Calu3 (cell line): ENCODE measurements at places on chromosomes 2 and 18. TPM values are rescaled to one million over a fixed set of nuclear protein-coding genes. Genes with fewer than 3 reads are reported as not detected.

DNA sequence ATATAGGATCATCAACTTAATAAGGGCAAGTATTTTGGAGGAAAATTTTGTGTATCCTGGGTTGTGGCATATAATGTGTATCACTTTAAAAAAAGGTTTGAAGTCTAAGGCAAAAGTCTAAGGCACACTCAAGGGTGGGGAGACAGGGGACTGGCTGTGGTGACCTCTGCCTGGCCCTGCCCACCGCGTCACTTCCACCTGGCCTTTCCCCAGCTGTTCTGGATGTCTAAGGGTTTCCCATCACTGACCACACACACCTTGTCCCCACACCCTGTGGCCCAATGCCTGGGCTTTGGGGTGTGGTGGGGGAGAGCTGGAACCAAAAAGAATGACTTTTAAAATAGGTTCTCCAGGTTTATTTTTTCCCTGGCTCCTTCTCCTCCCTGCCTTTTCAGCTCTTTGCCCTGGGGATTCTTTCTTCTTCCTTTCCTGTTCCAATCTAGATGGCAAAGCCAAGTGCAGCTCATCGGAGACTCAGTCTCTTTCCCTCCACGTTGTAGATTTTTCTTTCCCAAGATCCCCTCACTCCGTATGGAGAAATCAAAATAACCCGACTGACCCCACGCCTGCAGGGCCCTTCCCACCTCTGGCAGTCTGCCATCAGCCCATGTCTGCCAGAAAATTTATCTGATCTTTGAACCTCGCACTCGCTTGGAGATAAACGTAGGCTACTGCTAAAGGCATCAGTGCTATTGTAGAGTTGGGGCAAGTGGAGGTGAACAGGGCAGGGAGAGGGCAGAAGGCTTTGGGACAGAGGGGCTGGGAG is 257.2 kb downstream of the DYSF start:
- H3K27me3 ChIP-seq: peaks cover 35% of the 10 kb centered on the region
- no peak overlapping the region for H3K4me3 ChIP-seq
- H3K4me1 ChIP-seq: no peaks in the 10 kb centered on the region

Gene SP140
- 10.9 and 13.0 TPM in 2 replicates for total RNA-seq

- H3K27ac ChIP-seq: no peak overlapping the region
- no peak for DNase-seq
- no peaks in the 10 kb centered on the region for H3K36me3 ChIP-seq
These were observed 21.0 kb upstream of the EDAR start for GRCh38 chr2:109009920-109010610.

Gene DNAJC5G
- total RNA-seq: not detected in 2 replicates

GRCh38 chr2:75751824-75752468 is 41.2 kb upstream of the GCFC2 start:
- H3K4me3 ChIP-seq: no peak overlapping the region
- H3K36me3 ChIP-seq: no peaks in the 10 kb centered on the region
- peaks cover 9% of the 10 kb centered on the region for H3K27me3 ChIP-seq
- no peaks in the 10 kb centered on the region for H3K4me1 ChIP-seq
- H3K27ac ChIP-seq: no peak overlapping the region

Gene C1GALT1C1L
- total RNA-seq: 1.3 and 1.5 TPM in 2 replicates

Gene RUFY4
- 0.21 and 2.6 TPM in 2 replicates for total RNA-seq

DNA sequence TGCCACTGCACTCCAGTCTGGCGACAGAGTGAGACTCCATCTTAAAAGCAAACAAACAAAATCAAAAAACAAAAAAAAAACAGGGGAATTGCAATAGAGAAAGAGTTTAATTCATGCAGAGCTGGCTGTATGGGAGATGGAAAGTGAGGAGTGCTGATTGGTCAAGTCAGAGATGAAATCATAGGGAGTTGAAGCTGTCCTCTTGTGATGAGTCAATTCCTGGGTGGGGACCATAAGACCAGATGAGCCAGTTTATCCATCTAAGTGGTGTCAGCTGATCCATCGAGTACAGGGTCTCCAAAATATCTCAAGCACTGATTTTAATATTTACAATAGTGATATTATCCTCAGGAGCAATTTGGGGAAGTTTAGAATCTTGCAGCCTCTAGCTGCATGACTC is 45.3 kb downstream of the FRZB start:
- H3K27ac ChIP-seq: no peak overlapping the region
- H3K4me1 ChIP-seq: no peaks in the 10 kb centered on the region
- H3K4me3 ChIP-seq: no peak overlapping the region
- no peaks in the 10 kb centered on the region for H3K27me3 ChIP-seq

- no peak for DNase-seq
- H3K4me3 ChIP-seq: no peak overlapping the region
- no peak overlapping the region for H3K27ac ChIP-seq
- H3K27me3 ChIP-seq: no peaks in the 10 kb centered on the region
- peaks cover 35% of the 10 kb centered on the region for H3K36me3 ChIP-seq
These were observed 3.6 kb downstream of the MZT2A start for GRCh38 chr2:131488306-131489205.

- no peak for DNase-seq
- H3K27ac ChIP-seq: no peak overlapping the region
- H3K36me3 ChIP-seq: no peaks in the 10 kb centered on the region
- no peaks in the 10 kb centered on the region for H3K4me1 ChIP-seq
These were observed 23.2 kb downstream of the AFF3 start for GRCh38 chr2:100119235-100119634.

- no peak overlapping the region for H3K4me3 ChIP-seq
- no peaks in the 10 kb centered on the region for H3K36me3 ChIP-seq
- DNase-seq: no peak
- no peaks in the 10 kb centered on the region for H3K27me3 ChIP-seq
- peaks cover 35% of the 10 kb centered on the region for H3K4me1 ChIP-seq
These were observed 19.0 kb upstream of the NPAS2 start for GRCh38 chr2:100800915-100801314.

GRCh38 chr2:24912986-24913385 is 7.1 kb downstream of the ADCY3 start:
- peaks cover 11% of the 10 kb centered on the region for H3K36me3 ChIP-seq
- H3K4me1 ChIP-seq: peaks cover 10% of the 10 kb centered on the region
- no peak for DNase-seq
- H3K4me3 ChIP-seq: no peak overlapping the region
- H3K27me3 ChIP-seq: no peaks in the 10 kb centered on the region

GRCh38 chr2:70460333-70460732 is 93.3 kb downstream of the TGFA start:
- H3K4me3 ChIP-seq: no peak overlapping the region
- no peak overlapping the region for H3K27ac ChIP-seq
- no peaks in the 10 kb centered on the region for H3K27me3 ChIP-seq
- DNase-seq: no peak
- peaks cover 31% of the 10 kb centered on the region for H3K36me3 ChIP-seq

Gene KCNE4
- not detected in 2 replicates for total RNA-seq

- H3K4me3 ChIP-seq: peak overlapping the region; percentile 54
- peaks cover 35% of the 10 kb centered on the region for H3K36me3 ChIP-seq
- no peaks in the 10 kb centered on the region for H3K27me3 ChIP-seq
- H3K4me1 ChIP-seq: peaks cover 81% of the 10 kb centered on the region
These were observed 28.6 kb downstream of the TGFA start for GRCh38 chr2:70525032-70525431.

DNA sequence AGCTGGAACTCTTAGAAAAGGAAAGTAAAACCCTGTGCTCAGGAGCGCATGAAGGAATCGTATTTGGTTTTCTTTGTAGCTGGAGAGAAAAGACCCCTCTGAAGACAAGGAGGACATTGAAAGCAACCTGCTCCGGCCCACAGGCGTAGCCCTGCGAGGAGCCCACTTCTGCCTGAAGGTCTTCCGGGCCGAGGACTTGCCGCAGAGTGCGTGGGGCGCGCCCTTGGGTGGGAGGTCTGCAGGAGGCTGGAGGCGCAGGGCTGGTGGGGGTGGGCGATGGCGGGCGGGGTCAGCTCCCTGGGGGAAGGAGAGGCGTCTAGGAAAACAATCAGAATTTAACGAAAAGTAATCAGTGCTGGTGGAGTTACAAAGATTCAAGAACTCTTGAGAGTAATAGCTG is 72.8 kb downstream of the DYSF start:
- H3K36me3 ChIP-seq: no peaks in the 10 kb centered on the region
- H3K27me3 ChIP-seq: peaks cover 68% of the 10 kb centered on the region
- H3K27ac ChIP-seq: no peak overlapping the region
- no peak overlapping the region for H3K4me3 ChIP-seq
- DNase-seq: no peak

- peaks cover 63% of the 10 kb centered on the region for H3K27me3 ChIP-seq
- H3K27ac ChIP-seq: no peak overlapping the region
- DNase-seq: no peak
- H3K4me3 ChIP-seq: no peak overlapping the region
These were observed 269.4 kb downstream of the LOXHD1 start for GRCh38 chr18:46387441-46388131.

DNA sequence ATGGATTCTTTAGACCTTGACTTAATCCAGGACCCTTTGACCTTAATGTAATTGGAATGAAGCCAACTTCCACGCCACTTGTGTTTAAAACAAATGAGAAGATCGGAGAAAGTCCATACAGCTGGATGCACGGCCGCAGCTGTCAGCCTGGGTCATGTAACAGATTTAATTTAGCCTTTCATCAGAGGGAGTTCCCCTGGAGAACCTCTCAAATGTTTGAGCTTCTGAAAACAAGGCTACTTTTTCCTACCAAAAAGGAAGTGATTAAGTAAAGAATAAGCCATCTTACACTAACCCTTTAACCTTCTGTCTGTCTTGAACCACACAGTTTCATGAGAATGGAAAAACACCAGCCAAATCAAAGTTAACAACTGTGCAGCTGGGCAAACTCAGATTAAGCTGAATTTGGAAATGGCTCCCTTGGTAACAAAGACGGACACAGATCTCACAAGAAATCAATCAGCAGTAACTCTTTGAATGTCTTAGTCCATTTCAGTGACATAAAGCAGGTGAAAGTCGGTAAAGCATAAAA is 103.6 kb downstream of the DOCK10 start:
- H3K27me3 ChIP-seq: no peaks in the 10 kb centered on the region
- no peaks in the 10 kb centered on the region for H3K4me1 ChIP-seq
- H3K27ac ChIP-seq: no peak overlapping the region
- DNase-seq: no peak

DNA sequence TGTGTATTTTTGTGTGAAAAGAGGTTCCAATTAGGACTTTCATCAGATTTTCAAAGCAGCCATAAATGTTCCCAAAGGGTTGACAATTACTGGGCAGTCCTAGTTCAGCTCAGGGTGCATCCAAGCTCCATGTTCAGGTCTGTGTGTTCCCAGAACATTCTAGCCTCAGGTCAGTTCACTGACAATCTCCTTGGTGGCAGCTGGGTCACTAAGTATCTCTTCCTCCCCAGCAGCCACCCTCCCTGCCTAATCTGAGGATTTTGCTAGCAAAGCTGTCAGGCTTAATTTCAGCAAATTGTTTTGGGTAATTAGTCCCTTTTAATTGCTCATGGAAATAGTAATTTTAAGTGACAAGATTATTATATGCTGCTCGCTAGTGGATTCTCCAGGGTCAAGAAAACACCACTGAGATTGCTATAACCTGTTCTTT is 29.8 kb downstream of the UPP2 start:
- H3K4me1 ChIP-seq: peaks cover 74% of the 10 kb centered on the region
- H3K36me3 ChIP-seq: peaks cover 15% of the 10 kb centered on the region
- H3K27me3 ChIP-seq: no peaks in the 10 kb centered on the region
- H3K4me3 ChIP-seq: peak overlapping the region; percentile 38
- no peak for DNase-seq
- peak overlapping the region; percentile 93 for H3K27ac ChIP-seq

DNA sequence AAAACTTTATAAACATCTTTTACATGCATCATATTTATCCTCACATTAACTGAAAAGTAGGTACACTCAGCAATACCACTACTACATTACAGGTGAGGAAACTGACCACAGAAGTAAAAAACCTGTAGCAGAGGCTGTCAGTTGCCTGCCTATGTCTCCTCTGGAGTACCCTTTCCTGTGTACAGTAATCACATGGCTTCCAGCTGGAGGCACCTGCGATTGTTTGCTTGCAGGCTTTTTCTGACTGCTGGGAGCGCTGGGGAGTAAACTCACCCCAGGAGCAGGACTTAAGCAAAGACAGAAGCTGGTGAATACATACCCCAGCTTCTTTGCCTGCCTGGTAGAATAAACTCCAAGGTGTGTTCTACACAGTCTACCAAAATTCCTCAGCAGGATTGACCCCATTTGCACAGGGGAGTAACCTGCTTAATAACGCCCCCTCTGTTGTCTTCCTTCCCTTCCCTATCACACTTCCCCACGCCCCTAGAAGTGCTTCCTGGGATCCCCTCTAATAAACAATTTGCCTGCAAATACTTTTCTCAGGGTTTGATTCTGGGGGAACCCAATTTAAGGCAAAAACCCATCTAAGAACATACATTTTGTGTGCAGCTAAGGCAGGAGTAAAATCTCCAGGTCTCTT is 138.9 kb downstream of the PTH2R start:
- H3K4me1 ChIP-seq: peaks cover 21% of the 10 kb centered on the region
- no peak overlapping the region for H3K4me3 ChIP-seq
- no peak overlapping the region for H3K27ac ChIP-seq
- DNase-seq: peak; percentile 29

DNA sequence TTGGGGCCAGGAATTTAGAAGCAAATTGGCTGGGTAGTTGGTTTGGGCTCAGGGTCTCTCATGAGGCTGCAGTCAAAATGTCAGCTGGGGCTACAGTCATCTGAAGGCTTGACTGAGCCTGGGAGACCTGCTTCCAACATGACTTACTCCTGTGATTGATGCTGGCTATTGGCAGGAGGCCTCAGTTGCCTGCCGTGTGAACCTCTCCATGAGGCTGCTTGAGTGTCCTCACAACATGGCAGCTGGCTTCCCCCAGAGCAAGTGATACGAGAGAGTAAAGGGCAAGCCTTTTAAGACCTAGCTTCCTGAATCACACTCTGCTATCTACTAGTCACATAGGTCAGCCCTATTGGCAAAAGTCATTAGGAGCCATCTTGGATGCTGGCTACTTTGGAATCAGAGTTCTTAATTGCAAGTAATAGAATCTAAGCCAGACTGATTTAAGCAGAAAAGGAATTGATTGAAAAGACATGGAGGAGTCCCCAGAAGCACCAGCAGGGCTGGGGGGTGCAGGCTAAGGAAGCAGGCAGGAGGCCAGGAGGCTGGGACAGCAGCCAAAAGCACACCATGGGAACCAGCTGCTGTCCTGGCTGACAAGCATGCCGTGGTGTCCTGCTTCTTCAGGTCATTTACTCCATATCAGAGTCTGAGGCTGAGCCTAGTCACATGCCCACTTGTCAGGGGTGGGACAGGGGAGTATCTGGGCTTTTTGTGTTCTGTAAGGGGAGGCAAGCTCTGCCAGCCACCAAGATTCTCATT is 7.8 kb upstream of the GIGYF2 start:
- DNase-seq: peak; percentile 35
- peaks cover 10% of the 10 kb centered on the region for H3K4me1 ChIP-seq
- H3K27me3 ChIP-seq: peaks cover 4% of the 10 kb centered on the region
- no peaks in the 10 kb centered on the region for H3K36me3 ChIP-seq
- no peak overlapping the region for H3K4me3 ChIP-seq
